ENCODE measurements at places on chromosomes 7 and 10.

- peaks cover 16% of the 10 kb centered on the region for H3K4me1 ChIP-seq
- H3K27me3 ChIP-seq = no peaks in the 10 kb centered on the region
- no peak overlapping the region for H3K27ac ChIP-seq
- no peaks in the 10 kb centered on the region for H3K36me3 ChIP-seq
- DNase-seq = peak; percentile 67
These were observed 122.8 kb downstream of the UBE2H start for GRCh38 chr7:129829737-129830631.

DNA sequence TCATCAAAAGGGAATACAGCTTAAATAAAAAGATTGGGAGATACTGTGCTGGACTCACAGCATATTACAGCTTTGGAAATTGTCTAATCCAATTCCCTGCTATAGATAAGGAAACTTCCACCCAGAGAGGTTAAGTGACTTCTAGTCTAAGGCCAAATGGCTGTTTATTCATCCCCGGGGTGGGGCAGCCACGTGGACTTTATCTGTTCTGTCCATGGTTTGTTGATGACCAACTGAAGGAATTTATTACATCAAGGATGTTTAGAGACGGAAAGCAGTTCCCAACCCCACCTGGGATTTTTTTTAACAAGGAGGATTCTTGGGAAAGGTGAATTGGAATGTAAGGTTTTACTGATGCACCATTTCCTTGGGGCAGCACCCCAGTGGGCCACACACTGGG, 88.6 kb downstream of the ATXN7L1 start:
- no peaks in the 10 kb centered on the region for H3K36me3 ChIP-seq
- H3K27ac ChIP-seq = no peak overlapping the region
- no peak for DNase-seq
- H3K27me3 ChIP-seq = no peaks in the 10 kb centered on the region
- no peak overlapping the region for H3K4me3 ChIP-seq

DNA sequence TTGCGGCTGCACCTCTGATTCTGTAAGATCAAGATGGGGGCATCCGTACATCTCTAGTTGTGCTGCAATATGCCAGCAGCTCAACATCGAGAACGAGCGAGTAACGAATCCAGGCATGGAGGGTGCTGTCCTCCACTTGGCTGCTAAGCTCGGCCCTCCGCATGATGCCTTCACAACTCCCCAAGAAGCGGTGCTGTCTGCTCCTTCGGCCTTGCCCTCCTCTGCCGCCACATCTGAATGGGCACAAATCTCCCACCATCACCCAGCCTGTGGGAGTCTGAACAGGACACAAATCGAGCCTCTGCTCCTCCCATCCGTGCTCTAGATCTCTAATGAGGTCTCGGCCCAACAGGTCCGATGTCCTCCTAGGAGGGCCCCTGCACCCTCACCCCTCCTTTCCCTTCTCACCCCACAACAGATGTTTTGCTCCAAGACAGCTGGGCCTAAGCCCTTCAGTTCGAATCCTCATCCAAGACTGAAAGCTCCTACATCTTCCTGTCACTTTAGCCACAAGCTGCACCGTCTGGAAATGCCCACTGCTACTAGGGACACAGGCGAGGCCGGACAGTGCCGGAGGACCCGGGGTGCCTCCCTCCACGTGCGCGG, 86.7 kb downstream of the ZNF33B start:
- H3K27ac ChIP-seq = peak overlapping the region; percentile 76
- H3K36me3 ChIP-seq = peaks cover 6% of the 10 kb centered on the region
- H3K4me1 ChIP-seq = peaks cover 25% of the 10 kb centered on the region
- peak overlapping the region; percentile 89 for H3K4me3 ChIP-seq
- no peaks in the 10 kb centered on the region for H3K27me3 ChIP-seq
- DNase-seq = no peak

GRCh38 chr7:87797798-87798403, 78.3 kb downstream of the SLC25A40 start:
- H3K27me3 ChIP-seq = no peaks in the 10 kb centered on the region
- H3K27ac ChIP-seq = no peak overlapping the region
- no peaks in the 10 kb centered on the region for H3K36me3 ChIP-seq
- no peak for DNase-seq
- H3K4me3 ChIP-seq = no peak overlapping the region

DNA sequence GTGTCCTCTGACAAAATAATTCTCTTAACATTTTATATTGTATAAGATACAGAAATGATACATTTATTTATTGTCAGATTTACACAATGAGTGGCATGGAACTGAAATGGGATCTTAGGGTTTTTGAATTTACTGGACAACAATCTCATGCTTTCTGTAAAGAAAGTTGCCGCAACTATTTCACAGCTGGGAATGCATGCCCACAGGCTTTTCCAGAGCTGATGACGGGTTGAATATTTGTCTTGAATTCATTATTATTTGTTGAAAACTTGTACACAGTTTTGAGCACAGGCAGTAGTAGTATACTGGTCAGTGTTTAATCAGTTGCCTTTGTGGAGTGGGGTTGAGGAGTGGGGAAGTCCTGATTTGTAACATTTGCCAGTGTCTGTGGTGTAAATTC, 20.5 kb upstream of the MRC1 start:
- no peaks in the 10 kb centered on the region for H3K36me3 ChIP-seq
- no peak overlapping the region for H3K4me3 ChIP-seq
- no peaks in the 10 kb centered on the region for H3K27me3 ChIP-seq

GRCh38 chr7:22351878-22352277, 5.1 kb downstream of the RAPGEF5 start:
- DNase-seq = no peak
- no peaks in the 10 kb centered on the region for H3K4me1 ChIP-seq
- no peak overlapping the region for H3K4me3 ChIP-seq
- no peaks in the 10 kb centered on the region for H3K27me3 ChIP-seq
- H3K36me3 ChIP-seq = no peaks in the 10 kb centered on the region

DNA sequence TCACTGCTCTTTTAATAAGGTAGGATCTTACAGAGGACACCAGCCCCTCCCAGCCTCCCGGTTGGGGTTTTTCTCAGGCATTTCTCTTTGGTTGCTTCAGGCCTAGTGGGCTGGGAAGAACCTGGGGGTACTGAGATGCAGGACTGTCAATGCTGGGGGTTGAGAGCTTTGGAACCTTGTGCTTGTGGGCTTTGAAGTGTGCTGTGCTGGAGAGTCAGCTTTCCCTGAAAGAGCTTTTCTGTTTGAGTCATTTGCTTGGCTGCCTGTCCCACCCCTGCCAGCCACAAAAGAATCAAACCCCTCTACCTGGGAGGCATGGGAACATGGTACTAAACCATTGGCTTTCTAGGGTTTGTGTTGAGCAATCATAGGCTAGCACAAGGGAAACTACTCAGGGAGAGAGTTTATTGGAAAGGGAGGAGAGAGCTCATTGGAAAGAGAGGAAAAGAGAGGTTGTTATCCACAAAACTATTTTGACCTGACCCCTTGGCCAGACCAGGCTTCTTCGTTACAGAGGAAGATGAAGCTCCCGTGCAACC, 1.4 kb downstream of the SCD start:
- peaks cover 12% of the 10 kb centered on the region for H3K4me1 ChIP-seq
- H3K4me3 ChIP-seq = no peak overlapping the region
- no peaks in the 10 kb centered on the region for H3K27me3 ChIP-seq
- no peak for DNase-seq
- peak overlapping the region; percentile 76 for H3K27ac ChIP-seq

GRCh38 chr10:78905015-78905956, 163.5 kb upstream of the ZMIZ1 start:
- no peaks in the 10 kb centered on the region for H3K4me1 ChIP-seq
- no peak overlapping the region for H3K27ac ChIP-seq
- H3K36me3 ChIP-seq = no peaks in the 10 kb centered on the region

DNA sequence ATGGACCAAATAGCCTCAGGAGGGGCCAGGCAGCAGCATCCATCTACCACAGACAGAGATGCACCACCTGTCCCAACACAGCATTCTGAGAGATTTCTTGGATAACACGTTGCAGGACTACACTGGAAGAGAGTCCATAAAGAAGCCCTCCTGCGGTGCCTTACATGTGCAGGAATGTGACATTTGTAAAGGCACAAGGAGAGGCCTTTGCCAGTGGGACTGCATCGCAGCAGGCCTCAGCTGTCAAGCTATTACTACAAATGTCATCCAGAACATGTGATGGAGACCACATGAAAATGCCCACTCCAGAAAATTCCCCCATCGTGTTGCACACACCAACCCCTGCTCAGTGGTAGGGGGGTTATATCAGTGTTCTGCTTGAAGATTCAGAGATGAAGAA, 77.4 kb downstream of the ATXN7L1 start:
- no peak for DNase-seq
- no peak overlapping the region for H3K27ac ChIP-seq
- H3K4me1 ChIP-seq = peaks cover 11% of the 10 kb centered on the region
- H3K36me3 ChIP-seq = no peaks in the 10 kb centered on the region

Measured in CD8-positive, alpha-beta memory T cell (primary cell).